ENCODE measurements at places on chromosomes 2 and 18. TPM values are rescaled to one million over a fixed set of nuclear protein-coding genes. Genes with fewer than 3 reads are reported as not detected.

- no peaks in the 10 kb centered on the region for H3K27me3 ChIP-seq
- no peak overlapping the region for H3K4me3 ChIP-seq
- peaks cover 34% of the 10 kb centered on the region for H3K36me3 ChIP-seq
- DNase-seq: no peak
- H3K4me1 ChIP-seq: peaks cover 14% of the 10 kb centered on the region
Measured at GRCh38 chr2:20264629-20265028, 39.7 kb upstream of the SDC1 start.

DNA sequence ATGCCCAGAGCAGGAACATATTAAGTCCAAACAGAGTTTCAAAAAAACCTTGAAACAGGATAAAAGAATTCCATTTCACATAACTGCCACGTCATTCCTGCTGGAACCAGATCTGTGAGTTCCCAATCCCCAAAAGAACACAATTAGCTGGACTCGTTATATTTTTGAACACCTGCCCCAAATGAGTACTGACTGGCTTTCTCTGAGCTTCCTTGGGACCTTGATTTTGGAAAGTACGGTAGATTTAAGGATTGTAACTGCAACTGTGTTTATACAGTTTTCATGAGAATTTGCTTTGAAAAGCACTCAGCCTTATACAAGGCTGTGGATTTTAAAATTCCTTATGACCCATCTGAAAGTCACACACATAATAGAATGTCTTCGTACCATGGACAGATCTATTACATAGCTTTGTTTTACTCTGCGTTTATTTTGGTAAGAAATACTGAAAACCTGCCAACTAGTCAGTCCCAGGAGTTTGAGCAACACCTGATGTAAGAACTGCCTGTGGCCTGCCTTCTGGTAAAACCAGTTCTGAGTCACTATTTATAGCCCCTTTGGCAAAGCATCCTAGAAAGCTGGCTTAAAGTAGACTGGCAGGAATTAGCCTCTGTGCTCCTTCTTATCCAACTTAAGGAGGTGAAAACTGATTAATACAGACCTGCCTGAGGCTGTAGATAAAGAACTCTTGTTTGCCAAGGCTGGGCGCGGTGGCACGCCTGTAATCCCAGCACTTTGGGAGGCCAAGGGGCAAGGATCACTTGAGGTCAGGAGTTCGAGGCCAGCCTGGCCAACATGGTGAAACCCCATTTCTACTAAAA lies 48.1 kb downstream of the MERTK start:
- H3K4me3 ChIP-seq: no peak overlapping the region
- H3K27me3 ChIP-seq: peaks cover 24% of the 10 kb centered on the region
- H3K36me3 ChIP-seq: no peaks in the 10 kb centered on the region

DNA sequence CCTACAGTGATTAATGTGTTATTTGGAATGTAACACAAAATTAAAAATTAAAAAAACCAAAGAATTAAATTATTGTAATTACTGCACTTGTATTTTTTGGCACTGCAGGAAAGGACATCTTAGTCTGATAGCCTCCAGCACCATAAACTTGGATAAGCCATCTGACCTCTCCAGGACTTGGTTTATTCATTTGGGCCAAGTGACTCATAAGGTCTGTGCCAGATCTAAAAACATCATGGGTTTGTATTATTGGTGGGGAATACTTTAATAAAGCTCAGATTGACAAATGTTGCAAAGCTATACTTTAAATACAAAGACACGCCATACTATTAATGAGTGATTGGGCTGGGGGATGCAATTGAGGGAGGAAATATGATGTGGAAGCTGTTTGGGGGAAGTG lies 225.2 kb downstream of the ZNF521 start:
- no peak overlapping the region for H3K4me3 ChIP-seq
- no peak overlapping the region for H3K27ac ChIP-seq
- no peaks in the 10 kb centered on the region for H3K4me1 ChIP-seq

DNA sequence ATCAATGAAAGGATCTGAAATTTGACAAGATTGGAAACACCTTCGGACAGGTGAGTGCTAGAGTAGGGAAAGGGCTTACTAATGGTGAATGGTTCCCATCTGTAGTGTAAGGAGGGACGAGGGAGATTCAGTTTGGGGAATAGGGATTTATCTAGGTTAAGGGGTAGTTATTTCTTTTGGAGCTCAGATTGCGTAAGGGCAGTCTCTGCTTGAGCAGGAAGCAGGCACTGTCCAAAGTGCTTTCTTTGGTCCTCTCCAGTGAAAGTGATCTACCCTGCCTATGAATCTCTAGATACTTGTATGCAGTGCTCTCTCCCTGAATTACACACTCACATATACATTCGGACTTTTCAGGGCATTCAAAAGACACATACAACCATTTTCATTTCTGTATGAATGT lies 272.9 kb upstream of the FIGN start:
- no peak for DNase-seq
- no peaks in the 10 kb centered on the region for H3K36me3 ChIP-seq
- H3K27me3 ChIP-seq: no peaks in the 10 kb centered on the region

DNA sequence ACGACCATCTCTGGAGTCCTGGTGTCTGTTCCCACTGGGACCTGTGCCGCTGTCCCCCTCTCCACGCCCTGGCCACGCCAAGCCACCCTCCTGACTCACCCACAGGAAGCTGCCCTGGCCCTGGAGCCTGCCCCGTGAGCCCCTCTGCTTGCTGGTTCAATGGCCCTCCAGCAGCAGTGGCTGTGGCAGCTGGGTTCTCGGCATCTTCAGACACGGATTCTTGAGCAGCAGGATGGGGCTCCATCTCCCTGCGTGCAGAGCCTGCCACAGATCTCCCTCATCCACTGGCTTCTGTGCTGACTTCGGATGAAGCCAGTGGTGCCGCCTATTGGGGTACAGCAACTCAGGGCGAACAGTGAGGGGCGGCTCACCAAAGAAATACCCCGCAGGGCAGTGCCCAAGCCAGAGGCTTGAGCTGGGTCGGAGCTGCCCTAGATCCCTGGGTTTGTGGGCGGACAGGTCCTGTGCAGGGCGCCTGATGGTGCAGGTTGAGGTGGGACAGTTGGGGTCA lies 14.0 kb downstream of the CAPN10 start:
- H3K27ac ChIP-seq: no peak overlapping the region
- H3K4me3 ChIP-seq: no peak overlapping the region
- peaks cover 7% of the 10 kb centered on the region for H3K4me1 ChIP-seq
- H3K27me3 ChIP-seq: no peaks in the 10 kb centered on the region

DNA sequence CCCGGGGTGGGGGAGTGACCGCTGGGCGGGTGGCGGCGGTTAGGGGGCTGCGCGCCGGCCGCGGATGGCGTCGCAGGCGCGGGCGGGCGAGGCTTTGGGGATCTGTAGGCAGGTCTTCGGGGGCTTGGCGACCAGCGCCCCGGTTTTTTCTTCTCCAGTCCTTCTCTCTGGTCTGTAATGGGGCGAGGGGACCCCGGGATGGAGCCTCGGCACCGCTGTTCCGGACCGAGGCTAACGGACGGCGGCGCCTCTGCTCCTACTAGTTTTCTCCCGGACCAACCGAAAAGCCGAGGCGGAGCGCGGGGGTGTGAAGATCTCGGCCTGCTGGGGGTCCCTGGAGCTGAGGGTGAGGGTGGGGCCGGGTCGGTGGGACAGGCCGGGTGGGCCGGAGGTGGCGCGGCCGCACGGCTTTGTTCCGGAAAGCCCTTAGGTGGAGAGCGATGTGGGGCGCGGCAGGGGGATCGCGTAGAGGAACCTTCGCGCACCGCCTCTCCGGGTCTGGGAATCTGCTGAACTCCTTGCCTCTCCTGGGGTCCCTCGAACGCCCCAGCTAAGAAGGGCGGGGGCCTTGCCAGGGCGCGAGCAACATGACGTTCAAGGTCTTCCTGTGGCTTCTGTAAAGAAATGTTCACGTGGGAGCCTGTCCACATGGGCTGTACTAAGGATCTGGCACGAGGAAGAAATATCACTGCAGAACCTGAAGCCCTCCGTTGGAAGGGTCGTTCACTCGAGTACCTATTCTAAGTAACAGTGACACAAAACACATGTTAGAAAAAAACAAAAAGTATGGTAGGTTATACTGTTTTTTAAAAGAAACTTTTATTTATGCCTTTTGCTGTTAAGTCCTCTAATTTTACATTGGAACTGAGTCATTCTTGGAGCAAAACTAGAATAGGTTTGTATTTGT lies 861 bp downstream of the SLC39A10 start:
- DNase-seq: peak; percentile 89
- no peaks in the 10 kb centered on the region for H3K27me3 ChIP-seq
- H3K36me3 ChIP-seq: peaks cover 28% of the 10 kb centered on the region
- H3K27ac ChIP-seq: peak overlapping the region; percentile 99

- H3K4me3 ChIP-seq: no peak overlapping the region
- no peaks in the 10 kb centered on the region for H3K36me3 ChIP-seq
- H3K27ac ChIP-seq: no peak overlapping the region
- H3K27me3 ChIP-seq: no peaks in the 10 kb centered on the region
- H3K4me1 ChIP-seq: no peaks in the 10 kb centered on the region
Measured at GRCh38 chr18:1294229-1294628, 389.6 kb downstream of the ADCYAP1 start.

The SLC4A3 gene
- total RNA-seq: not detected

The IL36A gene
- 0.42 TPM for total RNA-seq

The PKDCC gene
- total RNA-seq: not detected

The ALPP gene
- total RNA-seq: not detected
